ENCODE measurements at places on chromosomes 11 and 22.

GRCh38 chr11:47121731-47122130, 54.9 kb downstream of the ARFGAP2 start:
- DNase-seq: no peak

DNA sequence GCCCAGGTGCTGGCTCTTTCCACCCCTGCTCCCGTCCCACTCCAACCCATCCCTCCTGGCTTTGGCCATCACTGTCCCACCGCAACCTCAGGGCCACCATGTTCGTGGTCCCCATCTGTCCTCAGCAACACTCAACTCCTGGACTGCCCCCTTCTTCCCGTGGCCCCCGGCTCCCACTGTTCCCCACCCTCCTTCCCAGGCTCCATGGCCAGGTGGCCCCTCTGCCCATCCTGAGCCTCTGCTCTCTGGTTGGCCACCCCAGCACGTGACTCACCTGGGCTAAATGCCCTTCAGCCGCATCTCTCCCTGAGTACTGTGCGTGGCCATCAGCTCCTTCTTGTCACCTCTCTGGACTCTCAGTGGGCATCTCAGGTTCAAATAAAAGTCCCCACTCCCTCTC, 41.6 kb upstream of the PHF21B start:
- DNase-seq: no peak

DNA sequence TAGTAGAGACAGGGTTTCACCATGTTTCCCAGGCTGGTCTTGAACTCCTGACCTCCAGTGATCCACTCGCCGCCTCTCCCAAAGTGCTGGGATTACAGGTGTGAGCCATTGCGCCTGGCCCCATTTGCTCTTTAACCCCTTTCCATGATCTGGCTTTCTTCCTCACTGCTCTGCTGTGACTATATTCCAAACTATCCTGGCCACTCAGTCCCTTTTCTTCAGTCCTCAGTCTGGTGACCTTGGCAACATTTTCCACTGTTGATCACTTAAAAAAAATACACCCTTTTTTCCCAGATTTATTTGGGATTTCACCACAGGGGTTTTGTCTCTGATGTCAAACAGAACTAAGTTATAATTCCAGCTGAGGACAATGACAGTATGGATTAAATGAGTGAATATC, 24.5 kb downstream of the MMP20 start:
- no peak for DNase-seq

DNA sequence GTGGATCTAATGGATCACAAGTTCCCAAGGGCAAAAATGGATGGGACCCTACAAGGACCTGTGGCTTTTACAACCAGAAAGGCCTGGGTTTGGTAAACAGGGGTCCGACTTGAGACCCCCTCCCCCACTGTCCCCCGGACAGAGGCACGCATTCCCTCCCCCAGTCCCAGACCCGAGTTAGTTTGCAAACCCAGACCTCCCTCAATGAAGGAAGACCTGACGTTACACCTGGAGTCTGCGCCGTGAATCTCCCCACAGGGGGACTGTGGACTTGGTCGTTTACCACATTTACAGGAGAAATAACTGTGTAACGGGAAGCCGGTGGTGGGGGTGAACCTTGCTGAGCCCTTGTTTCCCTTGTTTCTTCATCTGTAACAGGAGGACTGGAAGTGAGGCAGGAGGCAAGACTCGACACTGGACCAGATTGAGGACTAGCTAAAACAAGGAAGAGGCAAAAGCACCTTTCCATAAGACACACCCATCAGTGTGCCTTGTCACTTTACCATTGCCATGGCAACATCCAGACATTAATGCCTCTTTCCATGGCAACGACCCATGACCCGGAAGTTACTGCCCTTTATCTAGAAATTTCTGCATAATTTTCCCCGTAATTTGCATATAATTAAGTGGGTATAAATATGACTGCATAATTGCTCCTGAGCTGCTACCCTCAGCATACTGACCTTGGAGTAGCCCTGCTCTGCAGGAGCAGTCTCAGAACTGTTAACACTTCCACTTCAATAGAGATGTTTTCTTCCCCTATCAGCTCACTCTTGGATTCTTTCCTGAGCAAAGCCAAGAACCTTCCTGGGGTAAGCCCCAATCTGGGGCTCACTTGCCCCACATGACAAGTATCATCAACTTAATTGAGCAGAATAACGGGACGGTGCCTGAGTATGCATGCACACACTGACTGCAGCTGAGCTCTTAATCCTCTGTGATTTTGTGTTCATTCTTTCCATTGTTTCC, 25.4 kb downstream of the PDGFB start:
- DNase-seq: no peak

- no peak for DNase-seq
Measured at GRCh38 chr11:14543260-14543659, 23.1 kb upstream of the PSMA1 start.

DNA sequence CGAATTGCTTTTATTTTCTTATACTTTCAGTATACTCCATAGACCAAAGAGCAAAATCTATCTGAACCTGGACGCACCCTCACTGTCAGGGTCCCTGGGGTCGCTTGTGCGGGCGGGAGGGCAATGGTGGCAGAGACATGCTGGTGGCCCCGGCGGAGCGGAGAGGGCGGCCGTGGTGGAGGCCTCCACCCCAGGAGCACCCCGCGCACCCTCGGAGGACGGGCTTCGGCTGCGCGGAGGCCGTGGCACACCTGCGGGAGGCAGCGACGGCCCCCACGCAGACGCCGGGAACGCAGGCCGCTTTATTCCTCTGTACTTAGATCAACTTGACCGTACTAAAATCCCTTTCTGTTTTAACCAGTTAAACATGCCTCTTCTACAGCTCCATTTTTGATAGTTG, 1077.4 kb downstream of the BRD1 start:
- DNase-seq: no peak

DNA sequence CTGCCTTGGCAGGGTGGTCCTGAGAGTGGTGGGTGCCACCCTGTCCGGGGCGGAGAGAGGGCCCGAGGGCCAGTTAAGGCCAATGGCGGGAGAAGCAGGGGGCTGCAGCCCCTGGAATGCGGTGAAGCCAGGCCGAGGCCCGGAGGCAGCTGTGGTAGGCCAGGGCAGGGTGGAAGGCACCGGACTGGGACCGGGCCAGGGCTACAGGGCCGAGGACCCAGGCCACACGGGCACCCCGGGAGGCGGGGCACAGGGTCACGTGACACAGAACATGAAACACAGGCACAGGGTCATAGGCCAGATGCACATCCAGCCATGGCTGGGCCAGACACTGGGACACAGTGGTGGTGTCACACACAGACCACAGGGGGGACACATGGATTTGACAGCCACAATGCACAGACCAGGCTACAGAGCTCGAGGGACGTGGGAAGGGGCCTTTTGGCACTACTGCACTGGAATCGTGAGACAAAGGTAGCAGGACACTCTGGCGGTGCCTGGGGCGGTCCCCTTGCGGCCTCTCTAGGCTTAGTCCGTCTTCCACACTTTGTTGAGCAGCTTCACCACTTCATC, 2.8 kb downstream of the SLC25A1 start:
- DNase-seq: no peak

DNA sequence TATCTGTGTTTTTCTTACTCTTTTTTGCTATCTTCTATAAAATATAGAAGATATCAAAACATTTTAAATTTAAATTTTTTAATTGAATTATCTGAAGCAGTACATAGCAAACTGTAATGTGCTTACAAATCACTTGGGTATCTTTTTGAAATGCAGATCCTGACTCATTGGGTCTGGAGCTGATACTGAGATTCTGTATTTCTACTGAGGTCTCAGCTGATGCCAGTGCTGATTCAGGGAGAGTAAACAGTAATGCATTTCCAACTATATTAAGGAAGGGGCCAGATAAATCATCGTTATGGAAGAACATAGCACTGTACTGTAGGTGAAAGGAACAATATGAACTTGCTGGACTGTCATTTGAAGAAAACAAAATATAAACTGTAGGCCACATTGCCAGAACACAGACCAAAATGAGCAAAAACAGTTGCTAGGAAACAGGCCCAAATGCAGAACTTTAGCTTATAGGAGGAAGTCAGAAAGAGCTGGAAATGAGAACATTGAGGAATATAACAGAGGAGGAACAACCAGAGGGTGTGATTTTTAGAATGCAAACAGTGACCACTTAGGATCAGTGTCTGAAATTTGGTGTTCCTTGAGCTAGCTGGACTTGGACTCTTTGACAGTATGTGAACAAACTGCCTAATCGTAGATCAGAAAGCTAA, 3.3 kb downstream of the ARL14EP start:
- no peak for DNase-seq

GRCh38 chr11:129075757-129076156, 116.4 kb downstream of the ARHGAP32 start:
- no peak for DNase-seq

- DNase-seq: no peak
Measured at GRCh38 chr22:25353516-25354445, 134.3 kb downstream of the CRYBB2 start.

DNA sequence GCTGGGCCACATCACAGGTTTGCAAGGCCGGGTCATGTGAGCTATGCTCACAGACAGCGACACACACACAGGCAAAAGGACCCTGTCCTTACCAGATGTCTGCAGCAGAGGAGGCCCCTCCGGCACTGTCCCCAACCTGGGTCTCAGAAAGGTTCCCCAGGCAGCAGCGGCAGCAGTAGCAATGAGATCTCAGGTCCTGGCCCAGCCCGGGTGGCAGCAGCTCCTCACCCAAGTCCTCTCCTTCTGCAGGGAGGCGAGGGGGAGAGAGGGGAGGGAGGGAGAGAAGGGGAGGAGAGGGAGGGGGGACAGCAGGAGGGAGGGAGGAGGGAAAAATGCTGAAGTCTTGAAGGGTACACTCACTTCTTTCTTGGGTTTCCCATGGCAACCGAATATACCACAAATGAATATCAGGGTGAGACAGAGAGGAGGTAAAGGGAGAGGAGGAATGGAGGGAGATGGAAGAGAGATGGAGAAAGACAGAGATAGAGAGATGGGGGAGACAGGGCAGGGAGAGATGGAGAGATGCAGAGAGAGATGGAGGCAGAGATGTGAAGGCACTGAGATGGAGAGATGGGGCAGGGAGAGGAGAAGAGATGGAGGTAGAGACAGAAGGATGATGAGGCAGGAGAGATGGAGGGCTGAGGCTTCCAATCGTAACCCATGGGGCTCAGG, 9.5 kb downstream of the ELFN2 start:
- DNase-seq: no peak

DNA sequence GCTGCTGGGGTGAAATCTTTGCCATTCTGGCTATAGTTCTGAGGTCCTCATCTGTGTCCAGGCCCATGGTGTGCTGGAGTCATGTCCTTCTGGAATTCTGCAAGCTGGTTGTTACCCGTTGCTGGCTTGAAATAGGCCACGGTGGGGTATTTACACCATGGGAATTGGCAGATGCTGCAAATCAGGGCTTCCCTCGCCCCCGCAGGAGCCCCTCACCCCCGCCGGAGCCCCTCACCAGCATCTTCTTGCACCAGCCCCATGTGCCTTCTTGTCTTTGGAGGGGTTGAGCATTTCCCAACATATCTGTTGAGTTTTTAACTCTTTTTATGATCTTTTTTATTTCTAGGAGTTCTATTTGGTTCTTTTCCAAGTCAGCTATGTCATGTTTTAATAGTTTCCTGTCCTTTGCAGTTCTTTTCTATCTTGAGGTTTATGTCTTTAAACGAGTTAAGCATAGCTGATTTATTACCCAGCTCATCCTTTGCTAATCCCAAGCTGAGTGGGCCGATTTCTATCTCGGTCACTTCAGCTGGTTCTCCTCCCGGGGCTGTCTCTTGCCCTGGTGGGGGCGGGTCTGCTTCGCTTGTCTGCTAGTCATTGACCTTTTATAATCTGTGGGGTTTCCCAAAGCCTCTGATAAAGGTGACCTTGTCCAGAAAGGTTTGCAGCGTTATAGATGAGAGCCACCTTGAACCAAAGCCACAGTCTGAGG, 17.6 kb downstream of the ANO1 start:
- no peak for DNase-seq

DNA sequence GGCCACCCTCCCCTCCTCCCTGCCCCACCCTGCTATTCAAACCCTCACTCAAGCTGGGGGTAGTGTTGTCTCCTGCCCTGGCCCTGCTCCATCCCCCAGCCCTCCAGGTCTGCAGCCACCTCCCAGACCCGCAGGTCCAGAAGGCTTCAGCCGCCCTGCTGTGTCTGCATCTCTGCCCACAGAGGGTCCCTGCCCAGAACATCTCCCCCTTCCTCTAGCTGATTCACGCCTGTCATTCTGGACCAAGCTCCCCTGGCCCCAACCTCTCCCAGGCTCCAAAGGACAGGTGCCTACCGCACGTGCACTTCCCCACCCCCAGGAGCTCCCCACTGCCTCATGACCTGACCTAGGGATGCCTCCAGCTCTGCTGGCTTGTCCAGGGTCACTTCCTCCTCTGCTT, 16.0 kb upstream of the SHISAL1 start:
- no peak for DNase-seq

GRCh38 chr11:76602431-76602861, 68.1 kb downstream of the LRRC32 start:
- DNase-seq: no peak

- DNase-seq: no peak
Measured at GRCh38 chr11:63670433-63671321, 499 bp downstream of the ATL3 start.

- DNase-seq: no peak
Measured at GRCh38 chr11:14722496-14722895, 78.9 kb downstream of the PDE3B start.

DNA sequence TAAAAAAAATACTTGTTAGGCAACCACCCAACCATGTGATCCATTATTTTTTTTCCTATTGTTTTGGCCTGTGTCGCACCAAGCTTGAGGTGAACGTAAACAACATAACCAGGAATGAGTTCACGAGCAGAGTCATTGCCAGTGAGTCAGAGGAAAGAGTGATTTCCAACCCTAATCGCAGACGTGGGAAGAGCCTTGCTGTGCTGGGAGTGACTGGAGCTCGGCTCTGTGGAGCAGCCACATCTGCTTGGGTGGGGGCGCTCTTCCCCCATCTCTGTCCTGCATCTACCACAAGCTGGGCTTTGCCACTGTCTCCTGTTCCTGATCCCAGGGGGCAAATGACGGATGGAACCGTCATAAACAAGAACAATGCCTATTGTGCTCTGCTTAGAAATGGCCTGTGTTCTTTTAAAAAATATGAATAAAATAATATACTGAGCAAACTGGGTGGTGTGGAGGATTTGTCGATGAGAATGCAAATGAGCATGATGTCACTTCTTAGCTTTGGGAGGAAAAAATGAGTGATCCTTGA, 210.0 kb downstream of the KIRREL3 start:
- DNase-seq: no peak

- DNase-seq: no peak
Measured at GRCh38 chr11:62128835-62129234, 5.0 kb downstream of the INCENP start.

DNA sequence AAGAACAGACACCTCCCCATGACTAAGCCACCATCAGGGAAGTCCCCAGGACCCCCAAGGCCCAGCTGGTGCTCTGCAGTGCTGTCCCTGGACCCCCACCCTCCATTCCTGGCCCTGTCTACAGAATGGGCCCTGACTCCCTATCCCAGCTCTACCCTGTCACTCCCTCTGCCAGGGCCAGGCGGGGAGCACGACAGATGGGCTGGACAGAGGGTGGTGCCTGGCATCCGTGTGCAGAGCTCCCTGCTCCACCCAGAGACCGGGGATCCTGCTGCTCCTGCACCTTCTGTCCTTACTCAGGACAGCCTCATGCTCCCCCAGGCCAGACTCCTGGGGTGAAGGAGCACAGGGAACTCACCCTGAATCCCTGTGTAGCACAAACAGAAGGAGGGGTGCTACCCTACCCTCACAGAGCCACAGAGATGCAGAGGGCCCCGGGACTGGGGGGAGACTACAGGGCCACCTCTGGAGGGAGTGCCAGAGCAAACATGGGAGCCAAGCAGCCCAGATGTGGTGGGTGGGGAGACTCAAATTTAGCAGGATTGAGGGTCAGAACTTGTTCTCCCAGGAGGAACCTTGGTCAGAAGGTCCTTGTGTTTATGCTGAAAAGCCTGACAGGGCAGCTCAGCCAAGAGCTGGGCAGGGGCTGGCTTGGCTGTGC, 2.0 kb downstream of the ARVCF start:
- no peak for DNase-seq

Data from stimulated activated CD8-positive, alpha-beta memory T cell treated with anti-CD3 and anti-CD28 coated beads, Interleukin-2, amount 100 ng/mL, for 48 hours (primary cell).